ENCODE measurements at places on chromosomes 2 and 18. TPM values are rescaled to one million over a fixed set of nuclear protein-coding genes. Genes with fewer than 3 reads are reported as not detected.

Gene UGT1A5
- not detected for total RNA-seq

Gene RGPD4
- not detected for total RNA-seq

Gene ADRA2B
- total RNA-seq: 0.28 TPM

Gene TTR
- 1.0 TPM for total RNA-seq

Gene NEURL3
- 1.2 TPM for total RNA-seq

Gene REG3A
- not detected for total RNA-seq

Data from Panc1 (cell line).